Activated CD4-positive, alpha-beta T cell treated with anti-CD3 and anti-CD28 coated beads, Interleukin-2, amount 10 ng/mL, durations not matched to agents 24 days and 14 days (primary cell): ENCODE measurements at places on chromosomes 16 and 17.
A peak's percentile ranks its signal among the peaks of the same experiment; 100 is the strongest.

DNA sequence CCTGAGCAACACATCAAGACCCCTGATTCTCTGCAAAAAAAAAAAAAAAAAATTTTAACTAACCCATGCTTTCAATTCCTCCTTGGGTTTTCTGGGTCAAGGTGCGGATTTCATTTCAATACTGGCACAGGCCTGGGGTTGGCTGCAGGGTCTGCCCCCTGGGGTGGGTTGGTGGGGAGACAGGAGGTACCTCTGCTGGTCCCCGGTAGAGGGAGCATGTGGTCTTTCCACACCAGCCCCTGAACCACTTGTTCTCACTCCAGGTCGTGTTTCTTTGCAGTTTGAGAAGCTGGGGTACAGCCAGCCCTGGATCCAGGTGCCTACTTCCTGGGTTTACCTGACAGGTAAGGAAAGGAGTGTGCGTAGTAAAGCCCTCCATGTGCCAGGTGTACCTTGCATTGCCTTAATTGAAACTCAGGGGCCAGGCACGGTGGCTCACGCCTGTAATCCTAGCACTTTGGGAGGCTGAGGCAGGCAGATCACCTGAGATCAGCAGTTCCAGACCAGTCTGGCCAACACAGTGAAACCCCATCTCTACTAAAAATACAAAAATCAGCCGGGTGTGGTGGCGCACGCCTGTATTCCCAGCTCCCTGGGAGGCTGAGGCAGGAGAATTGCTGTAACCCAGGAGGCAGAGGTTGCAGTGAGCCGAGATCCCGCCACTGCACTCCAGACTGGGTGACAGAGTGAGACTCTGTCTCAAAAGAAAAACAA, 21.8 kb downstream of the SDR42E2 start:
- H3K27ac ChIP-seq: no peak overlapping the region
- no peak for DNase-seq
- no peak overlapping the region for H3K4me3 ChIP-seq
- H3K36me3 ChIP-seq: no peaks in the 10 kb centered on the region
- H3K4me1 ChIP-seq: peaks cover 10% of the 10 kb centered on the region

DNA sequence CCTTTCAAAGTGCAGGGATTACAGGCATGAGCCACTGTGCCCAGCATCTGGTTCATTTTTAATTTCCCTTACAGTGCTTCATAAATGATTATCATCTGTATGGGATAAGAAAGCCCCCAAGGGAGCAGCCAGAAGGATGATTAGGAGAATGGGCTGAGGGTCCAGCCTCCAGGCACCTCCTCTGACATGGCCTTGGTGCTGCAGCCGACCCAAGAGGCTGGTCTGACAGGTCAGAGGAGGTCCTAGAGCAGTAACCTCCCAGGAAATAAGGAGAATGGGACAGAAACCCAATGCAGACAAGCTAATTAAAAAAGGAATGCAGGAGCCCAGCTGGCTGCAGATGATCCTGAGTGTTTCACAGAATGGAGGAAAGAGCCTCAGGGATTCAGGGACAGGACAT, 29.0 kb downstream of the MRC2 start:
- H3K4me1 ChIP-seq: peaks cover 20% of the 10 kb centered on the region
- no peak overlapping the region for H3K27ac ChIP-seq
- H3K4me3 ChIP-seq: no peak overlapping the region
- H3K27me3 ChIP-seq: peaks cover 71% of the 10 kb centered on the region

- no peak overlapping the region for H3K27ac ChIP-seq
- H3K27me3 ChIP-seq: peaks cover 2% of the 10 kb centered on the region
- H3K4me1 ChIP-seq: no peaks in the 10 kb centered on the region
- no peak overlapping the region for H3K4me3 ChIP-seq
Measured at GRCh38 chr17:16881239-16881924, 90.5 kb downstream of the TNFRSF13B start.

DNA sequence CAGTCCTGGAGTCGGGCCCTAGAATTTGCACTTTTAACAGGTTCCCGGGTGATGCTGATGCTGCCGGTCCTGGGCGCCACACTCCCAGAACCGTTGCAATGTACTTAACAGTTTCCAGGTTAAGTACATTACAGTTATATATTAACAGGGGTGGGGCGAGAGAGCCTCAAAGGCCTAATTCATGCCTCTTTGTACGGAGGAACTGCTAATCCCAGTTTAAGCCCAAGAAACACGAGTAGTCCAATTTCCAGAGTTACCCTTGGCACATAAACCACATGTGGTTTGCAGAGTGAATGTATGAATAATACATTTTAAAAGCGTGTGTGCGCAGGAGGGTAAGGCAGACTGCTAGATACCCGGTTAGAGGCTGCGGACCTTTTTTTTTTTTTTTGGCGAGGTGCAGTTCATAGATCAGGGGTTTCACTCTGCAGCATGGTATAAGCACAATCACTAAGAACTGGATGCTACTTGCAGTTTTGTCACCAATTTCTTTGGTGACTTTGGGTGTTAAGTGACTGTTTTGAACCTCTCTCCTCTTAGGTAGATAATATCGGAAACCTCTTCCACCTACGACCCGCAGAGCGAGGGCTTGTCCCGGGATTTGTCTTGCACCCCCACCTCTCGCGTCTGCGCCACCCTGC, 713 bp downstream of the COX11 start:
- H3K4me1 ChIP-seq: peaks cover 22% of the 10 kb centered on the region
- peak; percentile 69 for DNase-seq
- no peaks in the 10 kb centered on the region for H3K27me3 ChIP-seq
- H3K4me3 ChIP-seq: no peak overlapping the region
- no peak overlapping the region for H3K27ac ChIP-seq
- peaks cover 13% of the 10 kb centered on the region for H3K36me3 ChIP-seq

- DNase-seq: no peak
- no peak overlapping the region for H3K4me3 ChIP-seq
Measured at GRCh38 chr17:76586741-76587487, 1.3 kb upstream of the ST6GALNAC2 start.

- peaks cover 2% of the 10 kb centered on the region for H3K27me3 ChIP-seq
- H3K27ac ChIP-seq: no peak overlapping the region
- DNase-seq: no peak
- peaks cover 3% of the 10 kb centered on the region for H3K4me1 ChIP-seq
- H3K36me3 ChIP-seq: peaks cover 2% of the 10 kb centered on the region
Measured at GRCh38 chr17:64355536-64356303, 34.9 kb downstream of the PECAM1 start.

DNA sequence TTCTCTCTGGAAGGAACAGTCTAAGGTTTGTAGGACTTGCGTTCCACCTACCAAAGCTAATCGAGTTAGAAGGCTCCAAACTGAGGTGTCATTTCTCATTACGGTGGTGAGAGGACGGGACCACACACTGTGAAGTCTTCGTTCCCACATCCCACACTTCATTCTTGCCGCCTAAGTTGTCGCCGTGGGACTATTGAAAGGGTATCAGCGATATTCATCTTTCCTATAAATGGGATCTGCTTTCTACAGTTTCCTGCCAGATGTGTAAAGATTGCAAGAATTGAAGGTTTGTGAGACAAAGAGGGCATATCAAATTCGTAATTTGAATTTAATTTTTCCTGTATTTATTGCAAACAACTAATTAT, 608 bp upstream of the TRIM37 start:
- H3K27me3 ChIP-seq: peaks cover 2% of the 10 kb centered on the region
- H3K27ac ChIP-seq: peak overlapping the region; percentile 97
- peaks cover 43% of the 10 kb centered on the region for H3K4me1 ChIP-seq
- H3K4me3 ChIP-seq: peak overlapping the region; percentile 96
- H3K36me3 ChIP-seq: peaks cover 35% of the 10 kb centered on the region
- no peak for DNase-seq

GRCh38 chr16:69861292-69862030, 89.7 kb upstream of the CLEC18A start:
- no peak overlapping the region for H3K4me3 ChIP-seq
- H3K27me3 ChIP-seq: no peaks in the 10 kb centered on the region
- no peak for DNase-seq
- H3K27ac ChIP-seq: no peak overlapping the region

DNA sequence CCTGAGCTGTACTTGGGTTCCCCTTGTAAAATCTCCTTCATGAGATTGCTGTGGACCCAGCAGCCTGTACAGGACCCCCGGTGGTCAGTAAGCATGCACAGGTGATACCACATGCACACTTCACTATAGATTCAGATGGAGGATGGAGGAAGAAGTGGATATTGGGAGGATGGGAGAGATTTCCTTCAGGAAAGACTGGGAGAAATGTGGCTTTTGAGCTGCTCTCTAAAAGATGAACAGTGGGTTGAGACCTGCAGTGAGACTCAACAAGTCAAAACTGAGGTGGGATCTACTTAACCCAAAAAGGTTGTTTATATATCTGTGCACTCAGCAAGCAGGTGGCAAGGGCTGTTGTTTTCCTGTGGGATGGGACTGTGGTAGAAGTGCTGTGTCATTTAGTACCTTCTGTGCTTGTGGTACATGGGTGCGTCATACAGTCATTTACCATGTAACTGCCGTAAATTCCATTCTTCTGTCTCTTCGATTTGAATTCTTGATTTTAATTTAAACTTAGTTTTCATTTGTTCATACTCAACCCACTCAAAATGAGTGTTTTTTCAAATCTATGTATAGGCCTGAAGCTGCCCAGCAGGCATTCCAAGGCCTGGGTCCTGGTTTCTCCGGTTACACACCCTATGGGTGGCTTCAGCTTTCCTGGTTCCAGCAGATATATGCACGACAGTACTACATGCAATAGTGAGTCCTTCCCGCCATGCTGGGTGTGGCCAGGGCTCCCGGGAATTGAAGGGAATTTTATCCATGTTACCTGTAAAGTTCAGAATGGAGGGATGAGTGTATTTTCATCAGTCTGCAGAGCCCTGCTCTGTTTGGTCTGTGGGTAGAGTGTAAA, 6.9 kb downstream of the HERPUD1 start:
- H3K27me3 ChIP-seq: no peaks in the 10 kb centered on the region
- peak overlapping the region; percentile 83 for H3K4me3 ChIP-seq
- H3K27ac ChIP-seq: peak overlapping the region; percentile 94
- H3K36me3 ChIP-seq: peaks cover 91% of the 10 kb centered on the region

DNA sequence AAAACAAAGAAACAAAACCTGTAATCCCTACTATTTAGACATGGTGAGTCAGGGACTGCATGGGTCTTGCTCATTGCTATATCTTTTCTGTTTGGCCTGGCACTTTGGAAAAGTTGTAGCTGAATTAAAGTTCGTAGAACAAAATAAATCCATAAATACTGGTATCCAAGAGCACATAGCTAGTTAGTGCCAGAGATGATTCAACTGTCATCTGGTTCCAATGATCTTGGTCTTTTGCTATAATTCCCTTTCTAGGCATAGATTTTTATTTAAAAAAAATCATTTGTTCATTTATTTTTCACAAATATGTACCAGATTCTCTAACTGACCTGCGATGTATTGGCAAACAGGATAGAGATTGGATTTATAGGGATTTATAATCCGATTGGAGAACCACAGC, 1436.1 kb upstream of the GOT2 start:
- no peak for DNase-seq
- no peak overlapping the region for H3K27ac ChIP-seq
- no peaks in the 10 kb centered on the region for H3K4me1 ChIP-seq
- no peaks in the 10 kb centered on the region for H3K36me3 ChIP-seq
- no peak overlapping the region for H3K4me3 ChIP-seq
- no peaks in the 10 kb centered on the region for H3K27me3 ChIP-seq

DNA sequence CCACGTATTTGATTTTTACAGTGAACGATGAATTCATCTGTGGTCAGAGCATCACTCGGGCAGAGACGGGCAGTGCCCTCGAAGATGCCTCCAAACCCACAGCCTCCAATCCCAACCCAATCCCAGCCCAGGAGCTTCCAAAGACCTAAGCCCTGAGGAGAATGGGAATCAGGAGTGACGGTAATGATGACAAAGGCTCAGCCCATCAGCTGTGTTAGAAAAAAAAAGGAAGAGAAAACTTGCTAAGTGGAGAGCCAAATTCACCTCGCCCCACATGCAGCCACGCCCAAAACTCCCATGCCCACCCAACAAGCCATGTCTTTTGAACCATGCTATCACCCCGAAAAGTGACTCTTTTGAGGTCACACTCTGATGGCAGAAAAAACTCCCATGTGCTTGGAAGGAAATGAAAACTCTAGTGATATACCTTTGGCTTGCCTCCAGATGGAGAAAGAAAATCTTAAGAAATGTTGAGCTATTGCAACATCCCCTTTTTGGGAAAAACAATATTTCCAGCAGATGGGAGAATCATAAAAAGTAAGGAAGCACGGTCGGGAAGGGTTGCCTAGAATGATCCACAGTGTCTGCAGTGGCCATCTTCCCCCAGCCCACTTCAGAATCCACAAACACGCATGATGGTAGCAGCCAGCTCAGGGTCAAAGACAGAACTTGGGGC, 37.7 kb downstream of the XYLT1 start:
- no peak for DNase-seq
- peaks cover 18% of the 10 kb centered on the region for H3K4me1 ChIP-seq
- no peak overlapping the region for H3K4me3 ChIP-seq

- H3K4me1 ChIP-seq: peaks cover 15% of the 10 kb centered on the region
- H3K36me3 ChIP-seq: peaks cover 46% of the 10 kb centered on the region
- H3K4me3 ChIP-seq: no peak overlapping the region
- DNase-seq: no peak
- no peak overlapping the region for H3K27ac ChIP-seq
- H3K27me3 ChIP-seq: no peaks in the 10 kb centered on the region
Measured at GRCh38 chr16:23521037-23521743, 10.9 kb upstream of the GGA2 start.

GRCh38 chr16:53692146-53692545, 11.5 kb downstream of the RPGRIP1L start:
- H3K27ac ChIP-seq: no peak overlapping the region
- no peak for DNase-seq
- H3K36me3 ChIP-seq: peaks cover 9% of the 10 kb centered on the region
- no peaks in the 10 kb centered on the region for H3K27me3 ChIP-seq
- H3K4me3 ChIP-seq: no peak overlapping the region
